ENCODE measurements at places on chromosomes 5 and 9. TPM values are rescaled to one million over a fixed set of nuclear protein-coding genes. Genes with fewer than 3 reads are reported as not detected.

Gene PCDH1
- 3.4 TPM for total RNA-seq

Gene SPINK4
- total RNA-seq: not detected

Gene TICAM2
- total RNA-seq: 1.6 TPM

Gene MARCOL
- not detected for total RNA-seq

Gene PDGFRB
- total RNA-seq: 0.74 TPM

Gene FXN
- 27.8 TPM for total RNA-seq

Gene GPR21
- not detected for total RNA-seq

Gene IL4
- total RNA-seq: not detected

Gene AGXT2
- total RNA-seq: not detected

Gene RAD1
- total RNA-seq: 30.3 TPM

Gene SPINK5
- not detected for total RNA-seq

Gene LCN10
- not detected for total RNA-seq

Gene QRFP
- total RNA-seq: not detected

Gene CDKN2B
- not detected for total RNA-seq

All from A549 treated with Hydrocortisone at 1 μM for 4 hours (cell line).